ENCODE measurements at places on chromosomes 13 and 19.

DNA sequence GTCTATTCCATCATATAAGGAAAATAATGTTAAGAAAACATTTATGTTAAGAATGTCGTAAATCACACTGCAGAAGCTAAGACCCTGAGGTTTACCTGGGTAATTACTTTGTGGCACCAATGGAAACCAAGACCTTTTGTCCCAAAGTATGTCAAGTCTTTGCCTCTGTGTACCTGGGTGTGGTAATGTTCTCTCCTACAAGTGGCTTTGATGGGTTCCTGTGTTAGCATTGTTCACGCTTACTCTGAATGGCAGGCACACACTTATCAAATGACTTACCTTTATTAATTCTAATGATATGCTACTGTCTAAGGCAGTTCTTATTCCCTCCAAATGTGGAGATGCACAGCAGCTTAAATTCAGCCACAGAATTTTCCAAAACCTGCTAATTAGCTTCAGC, 206.1 kb downstream of the KCTD12 start:
- no peak for DNase-seq

DNA sequence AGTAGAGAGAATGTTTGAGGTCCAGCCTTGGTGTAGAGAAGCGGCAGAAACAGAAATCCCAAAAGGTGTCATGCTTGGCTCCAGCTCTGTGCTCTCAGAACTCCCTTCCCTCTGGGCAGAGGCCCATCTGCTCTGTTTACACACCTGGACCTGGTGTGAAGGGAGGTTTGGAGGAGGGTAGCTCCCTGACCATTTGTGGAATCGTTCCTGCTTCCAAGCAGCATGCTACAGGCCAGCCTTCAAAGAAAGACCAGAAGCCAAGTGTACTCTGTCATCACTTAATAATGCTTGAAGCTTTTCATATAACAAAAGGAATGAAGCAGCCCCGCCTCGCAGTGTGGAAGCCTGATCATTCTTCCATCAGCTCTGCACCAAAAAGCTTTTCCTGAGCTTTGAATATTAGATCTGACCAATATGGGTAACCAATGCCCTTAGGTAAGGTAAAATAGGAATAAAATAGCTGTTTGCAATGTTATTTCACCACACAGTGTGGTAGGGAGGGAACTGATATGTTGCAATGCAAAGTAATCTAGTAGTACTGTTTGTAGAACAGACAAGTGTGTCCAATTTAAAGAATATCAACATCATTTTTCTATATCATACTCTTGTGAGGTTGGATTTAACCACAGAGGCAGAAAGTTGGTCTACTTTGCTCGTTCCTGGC, 63.3 kb downstream of the ZIC5 start:
- peak; percentile 66 for DNase-seq

DNA sequence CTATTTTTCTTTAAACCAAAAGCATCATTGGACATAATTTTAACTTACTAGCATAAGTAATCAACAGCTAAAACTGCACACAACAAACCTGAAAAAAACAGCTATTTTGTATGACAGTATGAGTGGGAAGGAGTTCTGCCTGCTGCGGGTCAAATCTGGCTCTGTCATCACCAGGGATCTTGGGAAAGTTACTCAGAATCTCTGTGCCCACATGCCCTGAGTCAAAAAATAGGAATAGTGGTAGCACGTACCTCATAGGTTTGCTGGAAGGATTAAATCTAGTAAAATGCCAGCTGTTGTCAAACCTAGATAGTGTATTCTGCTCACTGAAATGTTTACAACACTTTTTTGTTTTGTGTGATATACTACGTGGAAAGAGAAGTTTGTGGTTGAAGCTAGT, 1.1 kb downstream of the CLN5 start:
- DNase-seq = no peak

GRCh38 chr13:26458196-26458749, 99.2 kb upstream of the WASF3 start:
- no peak for DNase-seq

DNA sequence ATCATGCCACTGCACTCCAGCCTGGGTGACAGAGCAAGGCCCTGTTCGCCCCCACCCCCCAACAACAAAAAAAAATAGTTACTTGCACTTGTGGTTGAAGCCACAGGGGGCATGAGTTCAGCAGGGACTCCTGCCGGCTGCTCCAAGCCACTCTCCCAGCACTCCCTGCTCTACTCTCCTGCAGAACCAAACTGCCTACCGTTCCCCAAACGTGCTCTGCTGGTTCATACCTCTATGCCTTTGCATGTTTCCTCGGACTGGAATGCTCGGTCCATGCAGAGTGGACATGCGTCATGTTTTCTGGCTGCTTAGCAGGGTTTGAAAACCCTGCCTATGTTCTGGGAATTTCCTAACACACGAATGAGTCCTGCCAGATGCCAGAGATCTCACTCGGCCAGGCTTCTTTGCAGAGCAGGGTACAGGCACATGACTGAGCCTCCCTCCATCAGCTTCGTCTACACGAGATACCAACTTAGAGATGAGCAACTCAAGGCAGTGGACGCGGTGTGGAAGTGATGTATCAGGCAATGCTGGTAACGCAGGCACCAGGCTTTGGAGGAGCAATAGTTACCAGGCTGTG, 8.5 kb upstream of the SLC25A15 start:
- no peak for DNase-seq

DNA sequence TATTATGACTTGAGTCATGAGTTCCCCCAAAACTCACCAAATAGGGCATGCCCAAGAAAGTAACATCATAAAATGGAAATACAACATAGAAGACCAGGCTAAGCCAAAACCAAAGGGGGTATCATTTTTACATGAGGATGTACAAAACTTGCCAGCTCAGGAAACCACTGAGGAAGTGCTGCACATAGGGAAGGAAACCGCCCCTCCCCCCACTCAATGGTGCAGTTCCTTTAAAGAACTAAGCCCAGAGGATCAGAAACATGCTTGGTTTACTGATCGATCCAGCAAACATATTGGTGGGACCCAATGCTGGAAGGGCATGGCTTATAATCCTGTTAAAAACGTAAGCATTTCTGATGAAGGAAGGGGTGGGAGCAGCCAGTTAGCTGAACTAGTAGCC, 4.2 kb upstream of the ZNF486 start:
- DNase-seq = no peak

DNA sequence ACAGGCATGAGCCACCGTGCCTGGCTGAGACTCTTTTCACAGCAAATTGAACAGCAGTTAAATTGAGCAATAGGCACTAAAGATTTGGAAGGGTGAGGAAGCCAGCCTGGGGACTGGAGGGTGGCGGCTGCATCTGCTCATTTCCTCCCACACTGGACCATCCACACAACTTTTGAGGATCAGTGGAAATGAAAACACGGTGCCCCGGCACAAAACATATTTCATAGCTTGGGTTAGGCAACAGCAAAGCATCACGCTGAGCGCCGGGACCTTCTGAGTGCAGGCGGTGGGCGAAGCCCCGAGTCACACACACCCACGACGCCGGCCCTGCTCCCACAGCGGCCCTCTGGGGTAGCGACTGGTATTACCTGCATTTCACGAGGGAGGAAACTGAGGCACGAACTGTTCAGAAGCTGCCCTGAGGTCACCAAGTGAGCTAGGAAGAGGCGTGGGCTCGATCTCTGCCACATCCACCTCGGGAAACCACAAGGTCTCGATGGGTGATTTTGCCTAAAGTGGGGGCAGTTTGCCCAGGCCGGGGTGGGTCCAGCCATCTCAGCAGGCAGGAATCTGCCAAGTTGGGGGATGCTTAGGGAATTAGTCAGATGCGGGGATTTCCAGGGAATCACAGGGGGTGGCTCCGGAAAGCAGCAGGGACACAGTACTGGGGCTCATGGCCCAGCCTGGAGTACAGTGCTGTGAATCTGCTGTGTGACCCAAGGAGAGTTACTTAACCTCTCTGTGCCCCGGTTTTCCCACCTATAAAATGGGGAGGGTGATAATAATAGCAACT, 3.5 kb upstream of the SBNO2 start:
- DNase-seq = peak; percentile 88

DNA sequence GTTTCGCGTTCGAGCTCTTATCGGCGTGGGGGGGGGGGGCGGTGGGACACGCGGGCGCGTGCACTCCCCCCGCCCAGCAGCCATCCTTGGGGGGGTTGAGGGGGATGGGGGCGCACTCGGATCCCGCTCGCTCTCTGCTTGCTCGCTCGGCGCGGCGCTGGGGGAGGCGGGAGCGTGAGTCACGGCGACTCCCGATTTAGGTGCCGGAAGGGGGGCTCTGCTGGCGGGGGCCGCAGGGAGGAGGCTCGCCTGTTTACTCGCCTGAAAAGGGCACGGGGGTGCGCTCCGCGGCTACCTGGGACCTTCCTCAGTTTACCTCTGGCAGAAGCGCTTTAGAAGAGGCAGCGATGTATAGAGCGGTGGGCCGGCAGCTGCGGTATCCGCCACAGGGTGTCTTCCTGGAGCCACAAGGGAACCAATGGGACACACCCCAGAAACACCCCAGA, 1.1 kb upstream of the PDE4A start:
- DNase-seq = no peak

- peak; percentile 37 for DNase-seq
Observed at GRCh38 chr19:53183146-53183764, 9.9 kb downstream of the ZNF665 start.

GRCh38 chr13:50611117-50611781, 232.2 kb downstream of the DLEU7 start:
- DNase-seq = no peak

- DNase-seq = peak; percentile 32
Observed at GRCh38 chr19:41934849-41935374, 6.7 kb upstream of the ERFL start.

GRCh38 chr19:45569619-45570421, 14.8 kb downstream of the OPA3 start:
- no peak for DNase-seq

DNA sequence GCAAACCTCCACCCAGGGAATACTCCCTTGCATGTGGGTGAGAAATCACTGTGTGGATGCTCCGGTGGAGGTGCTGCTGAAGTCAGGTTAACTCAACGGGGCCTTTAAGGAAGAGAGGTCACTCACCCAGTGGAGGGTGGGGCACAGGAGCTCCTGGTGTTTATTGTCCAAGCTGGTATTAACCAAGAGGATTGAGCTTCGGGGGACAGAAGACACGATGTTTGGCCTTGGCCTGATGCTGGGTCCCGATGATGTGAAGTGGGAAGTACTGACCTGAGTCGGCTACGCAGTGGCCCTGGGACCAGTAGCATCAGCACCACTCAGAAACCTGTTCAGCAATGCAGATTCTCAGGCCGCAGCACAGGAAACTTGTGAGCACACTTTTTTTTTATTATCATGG, 85.7 kb upstream of the WASF3 start:
- no peak for DNase-seq

GRCh38 chr13:24226762-24227161, 66.2 kb downstream of the SPATA13 start:
- no peak for DNase-seq

- no peak for DNase-seq
Observed at GRCh38 chr13:76622315-76623040, 263.7 kb downstream of the KCTD12 start.

DNA sequence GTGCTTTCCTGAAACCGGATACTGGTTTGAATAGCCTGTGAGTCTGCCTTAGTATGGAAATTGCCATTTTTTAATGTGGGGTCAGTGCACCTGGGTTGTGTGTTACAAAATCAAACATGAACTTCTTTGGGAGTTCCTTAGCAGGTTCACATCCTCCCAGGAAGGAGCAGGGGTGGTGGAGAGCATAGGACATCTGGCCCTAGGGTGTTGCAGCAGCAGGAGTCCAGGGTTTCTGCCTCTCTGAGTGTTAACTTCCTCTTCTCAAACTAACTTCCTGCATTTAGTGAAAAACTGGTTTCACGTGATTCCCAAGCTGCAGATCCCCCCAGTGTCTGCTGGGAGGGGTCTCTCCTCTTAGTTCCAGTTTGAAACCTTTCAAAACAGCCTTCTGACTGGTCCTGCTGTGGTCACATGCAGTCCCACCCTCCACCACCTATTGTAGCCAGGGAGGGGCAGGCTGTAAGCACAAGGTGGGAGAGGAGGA, 7.2 kb downstream of the RNASEH2B start:
- no peak for DNase-seq

DNA sequence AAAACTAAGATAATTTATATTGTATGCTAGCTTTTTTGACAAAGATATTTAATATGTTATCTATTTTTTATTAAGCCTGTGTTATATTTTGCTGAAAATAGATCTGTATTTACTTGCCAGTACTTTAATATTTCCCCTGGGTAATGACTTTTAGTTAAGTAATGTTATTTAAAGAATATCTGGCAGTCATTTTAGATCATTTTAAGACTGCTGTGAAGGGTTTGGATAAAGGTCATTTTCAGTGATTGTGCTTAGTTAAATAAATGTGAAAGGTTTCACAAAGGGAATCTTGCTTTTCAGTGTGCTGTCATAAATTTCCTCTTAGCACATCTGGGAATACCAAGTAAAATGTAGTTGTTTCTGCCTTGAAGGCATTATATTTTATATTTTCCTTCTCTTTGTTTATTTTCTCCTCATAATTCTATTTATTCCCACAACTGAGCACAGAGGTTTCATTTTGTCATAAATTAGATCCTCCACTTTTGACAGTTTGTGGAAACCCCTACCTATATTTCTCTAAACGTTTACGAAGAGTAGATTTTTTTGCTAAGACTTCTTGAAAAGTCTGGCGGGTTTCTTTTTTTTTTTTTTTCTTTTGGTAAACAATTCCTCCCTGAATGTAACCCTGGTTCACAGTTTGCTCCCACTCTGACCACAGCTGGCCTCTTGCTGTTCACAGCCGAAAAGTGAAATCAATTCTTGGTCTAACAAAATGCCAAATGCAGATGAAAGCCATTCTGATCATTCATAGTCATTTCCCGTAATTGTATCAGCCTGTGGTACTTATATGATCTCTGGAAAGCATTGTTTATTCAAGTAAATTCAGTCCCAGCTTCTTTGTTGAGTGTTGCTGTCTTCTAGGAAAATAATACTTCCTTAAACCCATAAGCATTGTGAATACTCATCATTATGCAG, 87.8 kb downstream of the MAB21L1 start:
- peak; percentile 35 for DNase-seq

- DNase-seq = no peak
Observed at GRCh38 chr13:90906554-90906953, 440.9 kb upstream of the MIR17HG start.

DNA sequence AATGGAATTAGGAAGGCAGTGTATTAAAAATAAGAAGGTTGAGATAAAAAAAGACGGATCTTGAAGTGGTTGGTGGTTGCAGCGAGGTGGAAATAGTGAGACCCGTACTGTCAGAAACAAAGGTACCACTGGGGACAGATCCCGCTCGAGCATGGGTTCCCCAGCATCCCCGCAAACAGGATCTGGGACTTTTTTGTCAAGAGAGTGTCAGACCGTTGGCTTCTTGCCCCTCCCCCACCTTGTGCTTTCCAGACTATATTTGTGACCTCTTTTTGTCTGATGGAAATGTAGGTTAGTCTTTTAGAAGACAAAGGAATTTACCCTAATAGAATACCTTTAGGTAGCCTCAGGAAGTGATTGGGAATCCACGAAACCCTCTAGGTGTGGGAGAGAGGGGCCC, 4.2 kb downstream of the GATAD2A start:
- no peak for DNase-seq

DNA sequence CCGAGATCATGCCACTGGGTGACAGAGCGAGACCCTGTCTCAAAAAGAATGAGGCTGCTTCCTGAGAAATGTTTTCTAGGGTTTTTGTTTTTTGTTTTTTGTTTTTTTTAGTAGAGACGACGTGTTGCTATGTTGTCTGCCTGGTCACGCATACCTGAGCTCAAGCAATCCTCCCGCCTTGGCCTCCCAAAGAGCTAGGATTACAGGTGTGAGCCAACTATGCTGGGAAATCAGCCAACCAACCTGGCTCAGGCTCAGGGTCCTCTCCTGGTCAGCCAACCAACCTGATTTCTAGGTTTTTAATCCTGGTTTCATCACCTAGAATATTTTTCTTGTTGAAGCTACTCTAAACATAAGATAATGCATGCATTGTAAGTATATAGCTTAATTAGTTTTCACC, 7.8 kb downstream of the DHX34 start:
- DNase-seq = no peak

Data from astrocyte of the cerebellum (primary cell).